ENCODE measurements at places on chromosomes 16 and 17.
A peak's percentile ranks its signal among the peaks of the same experiment; 100 is the strongest.

DNA sequence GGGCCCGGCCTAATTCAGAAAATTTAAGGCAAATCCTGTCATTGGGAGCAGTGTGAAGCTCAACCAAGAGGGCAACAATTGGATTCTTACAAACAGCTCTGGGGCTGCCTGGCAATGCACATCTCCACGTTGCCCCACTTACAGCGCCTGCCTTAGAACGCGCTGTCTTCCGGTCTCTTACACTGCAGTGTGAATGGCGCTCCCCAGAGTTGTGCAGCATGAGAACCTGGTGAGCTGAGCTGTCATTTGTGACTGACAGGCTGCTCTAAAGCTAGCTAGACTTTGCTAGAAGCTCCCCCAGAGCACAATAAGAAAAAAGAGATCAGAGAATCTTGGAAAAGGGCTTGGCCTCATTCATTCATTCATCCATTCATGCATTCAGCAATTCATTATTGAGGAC is 64.5 kb upstream of the PLCG2 start:
- no peak for DNase-seq

DNA sequence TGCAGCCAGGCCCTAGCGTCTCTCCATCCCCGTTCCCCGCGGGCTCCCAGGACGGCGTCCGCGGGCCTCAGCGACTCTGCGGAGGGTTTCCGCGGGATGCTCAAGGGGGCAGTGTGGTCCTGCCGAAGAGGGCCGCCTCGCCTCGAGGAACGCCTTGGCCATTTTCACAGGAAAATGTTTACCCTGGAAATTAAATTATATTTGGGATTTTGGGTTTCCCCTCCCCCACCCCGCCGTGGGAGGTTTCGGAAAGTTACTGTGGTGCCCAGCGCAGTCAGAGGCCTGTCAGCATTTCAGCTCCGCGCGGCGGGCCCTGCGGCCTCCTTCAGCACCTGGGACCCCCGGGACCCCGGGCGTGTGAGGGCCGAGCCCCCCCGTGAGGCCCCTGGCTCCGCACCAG is 94.5 kb downstream of the PCTP start:
- DNase-seq = peak; percentile 14

DNA sequence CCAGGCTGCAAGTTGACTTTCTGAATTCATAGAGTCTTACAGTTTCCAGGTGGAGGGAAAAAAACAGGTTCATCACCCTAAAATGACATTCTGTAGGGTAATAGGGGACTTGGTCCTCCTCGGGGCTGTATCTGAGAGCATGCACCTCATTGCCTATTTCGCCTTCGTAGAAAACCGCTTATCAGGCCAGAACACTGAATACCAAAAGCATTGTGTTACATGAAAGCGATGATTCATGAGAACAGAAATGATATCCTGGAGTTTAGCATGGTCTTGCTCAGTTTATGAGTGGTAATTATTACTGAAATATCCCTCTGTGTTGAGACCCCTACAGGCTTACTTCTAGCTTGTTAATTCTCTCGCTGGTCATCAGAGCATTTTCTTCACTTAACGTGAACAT is 61.4 kb upstream of the ARHGAP44 start:
- no peak for DNase-seq

DNA sequence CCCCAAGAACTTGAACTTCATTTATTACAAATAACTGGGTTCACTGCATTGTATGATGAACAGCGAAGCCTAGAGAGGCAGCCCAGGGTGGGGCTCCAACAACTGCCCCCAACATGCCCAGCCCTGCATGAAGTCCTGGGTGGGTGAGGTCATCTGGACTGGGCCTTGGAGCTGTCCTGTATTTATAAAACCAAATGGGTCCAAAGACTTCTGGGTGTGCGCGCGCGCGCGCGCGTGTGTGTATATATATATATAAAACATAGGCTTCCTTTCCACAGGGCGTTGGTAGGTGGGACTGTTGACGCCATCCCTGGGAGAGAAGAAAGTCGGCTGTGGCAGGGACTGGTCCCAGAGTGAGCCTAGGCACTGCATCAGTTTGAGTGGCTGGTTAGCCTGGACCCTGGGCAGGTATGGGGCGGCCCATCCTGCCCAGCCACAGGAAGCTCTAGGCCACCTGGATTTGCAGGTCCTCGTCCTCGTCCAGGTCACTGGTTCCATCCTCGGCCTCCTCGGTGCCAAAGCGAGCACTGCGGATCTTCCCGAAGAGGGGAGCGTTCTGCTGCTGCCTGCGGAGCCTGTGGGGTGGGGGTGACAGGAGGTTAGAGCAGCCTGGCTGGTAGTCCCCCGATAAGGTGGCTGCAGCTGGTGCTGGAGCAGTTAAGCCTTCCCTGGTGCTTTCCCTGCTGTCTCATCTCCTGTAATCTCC is 23.9 kb downstream of the CCDC102A start:
- DNase-seq = no peak

DNA sequence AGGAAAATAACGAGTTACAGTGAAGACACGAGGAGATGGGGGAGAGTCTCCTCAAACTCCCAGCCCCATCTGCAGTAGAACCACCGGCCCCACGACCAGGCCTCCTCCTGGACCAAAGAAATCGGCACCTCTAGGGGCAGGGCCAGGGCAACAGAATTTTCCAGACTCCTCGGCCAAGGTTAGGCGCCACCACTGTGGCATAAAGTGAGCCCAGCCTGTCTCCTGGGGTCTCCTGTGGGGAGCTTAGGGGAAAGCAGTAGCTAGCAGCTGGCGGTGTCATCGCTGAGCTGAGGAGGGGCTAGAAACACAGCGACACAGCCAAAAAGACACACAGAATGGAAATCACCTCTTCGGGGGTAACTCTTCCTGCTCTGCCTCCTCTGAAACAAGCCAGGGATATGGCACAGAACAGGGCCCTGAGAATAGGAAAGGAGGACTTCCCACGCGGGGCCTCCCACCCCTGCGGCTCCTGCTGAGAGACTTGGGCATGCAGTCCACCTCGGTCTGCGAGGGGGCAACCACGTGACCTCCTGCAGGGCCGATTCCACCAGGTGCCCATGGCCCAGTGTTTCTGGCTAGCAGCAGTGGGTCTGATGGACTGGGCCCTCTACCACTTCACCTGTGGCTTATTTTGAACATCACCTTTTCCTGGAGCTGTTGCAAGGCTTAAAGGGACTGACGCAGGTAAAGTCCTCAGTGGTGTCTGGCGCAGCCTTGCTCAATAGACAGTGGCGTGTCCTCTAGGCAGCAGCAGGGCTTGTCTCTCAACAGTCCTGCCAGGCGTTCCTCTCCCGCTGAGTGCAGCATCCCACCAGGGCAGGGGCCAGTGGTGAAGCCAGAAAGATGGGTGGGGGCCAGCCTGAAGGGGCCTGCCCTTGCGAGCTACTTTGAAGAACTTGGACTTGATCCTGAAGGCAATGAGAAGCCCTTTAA is 6.7 kb upstream of the GINS2 start:
- DNase-seq = no peak

GRCh38 chr17:81298325-81298990 is 3.4 kb upstream of the SLC38A10 start:
- DNase-seq = no peak

- no peak for DNase-seq
Observed at GRCh38 chr17:33927732-33928133, 327.4 kb upstream of the CCL2 start.

DNA sequence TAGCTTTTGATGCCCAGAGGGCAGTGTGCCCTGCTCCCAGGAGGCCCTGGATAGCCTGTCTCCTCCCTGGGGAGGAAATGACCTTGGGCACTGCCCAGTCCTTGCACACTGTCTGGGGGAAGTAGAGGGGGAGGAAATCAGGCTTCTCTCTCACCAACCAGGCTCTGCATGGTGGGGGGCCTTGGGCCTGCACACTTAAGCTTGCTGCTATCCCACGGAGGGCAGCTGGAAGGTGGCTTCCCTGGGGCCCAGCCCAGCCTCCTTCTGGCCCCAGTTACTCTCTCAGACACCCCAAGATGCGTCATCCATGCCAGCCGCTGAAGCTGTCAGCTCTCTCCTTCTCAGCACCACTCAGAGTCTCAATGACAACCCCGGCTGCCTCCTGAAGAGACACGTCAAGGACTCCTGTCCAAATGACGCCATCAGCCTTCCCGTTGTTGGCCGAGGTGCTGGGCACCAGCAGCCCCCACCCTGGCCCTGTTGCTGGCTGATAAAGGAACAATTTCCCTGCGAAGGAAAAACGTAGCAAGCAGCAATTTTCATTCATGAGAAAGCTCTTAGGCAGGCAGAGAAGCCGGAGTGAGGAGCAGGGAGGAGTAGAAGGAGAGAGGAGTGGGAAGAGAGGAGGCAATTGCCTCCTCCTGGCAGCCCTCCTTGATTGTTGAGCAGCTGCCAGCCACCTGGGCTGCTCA is 95.5 kb downstream of the SDK2 start:
- no peak for DNase-seq

- no peak for DNase-seq
Observed at GRCh38 chr17:82299452-82299851, 18.0 kb downstream of the CD7 start.

GRCh38 chr16:68284847-68285246 is 20.5 kb downstream of the SLC7A6 start:
- DNase-seq = no peak

- DNase-seq = peak; percentile 29
Observed at GRCh38 chr17:5832886-5833285, 237.3 kb upstream of the WSCD1 start.

DNA sequence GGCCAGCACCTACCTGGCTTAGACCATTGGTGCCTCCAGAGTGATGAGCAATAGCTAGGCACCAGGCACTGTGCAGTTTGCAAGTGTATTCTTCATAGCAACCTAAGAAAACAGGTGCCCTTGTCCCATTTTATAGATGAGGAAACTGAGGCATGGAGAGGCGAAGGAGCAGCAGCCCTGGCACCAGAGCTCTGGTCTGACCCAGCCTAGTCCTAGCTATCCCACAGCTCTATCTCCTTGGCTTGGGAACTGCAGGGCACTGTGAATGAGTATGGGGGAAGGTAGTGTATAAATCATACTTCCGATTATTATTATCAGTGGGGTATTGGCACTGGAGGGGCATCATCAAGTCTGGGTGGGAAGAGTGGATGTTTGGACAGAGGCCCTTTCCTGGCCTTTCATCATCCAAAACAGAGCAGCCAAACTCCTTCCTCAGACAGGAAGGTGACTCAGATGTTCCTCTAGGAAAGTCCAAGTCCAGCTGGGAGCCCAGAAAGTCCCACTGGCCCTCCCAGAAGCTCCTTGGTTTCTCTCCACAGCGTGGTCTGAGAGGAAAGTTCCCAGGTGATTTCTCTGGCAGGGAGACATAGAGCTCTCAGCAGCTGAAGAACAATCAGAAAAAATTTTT is 32.0 kb upstream of the PLLP start:
- peak; percentile 81 for DNase-seq

DNA sequence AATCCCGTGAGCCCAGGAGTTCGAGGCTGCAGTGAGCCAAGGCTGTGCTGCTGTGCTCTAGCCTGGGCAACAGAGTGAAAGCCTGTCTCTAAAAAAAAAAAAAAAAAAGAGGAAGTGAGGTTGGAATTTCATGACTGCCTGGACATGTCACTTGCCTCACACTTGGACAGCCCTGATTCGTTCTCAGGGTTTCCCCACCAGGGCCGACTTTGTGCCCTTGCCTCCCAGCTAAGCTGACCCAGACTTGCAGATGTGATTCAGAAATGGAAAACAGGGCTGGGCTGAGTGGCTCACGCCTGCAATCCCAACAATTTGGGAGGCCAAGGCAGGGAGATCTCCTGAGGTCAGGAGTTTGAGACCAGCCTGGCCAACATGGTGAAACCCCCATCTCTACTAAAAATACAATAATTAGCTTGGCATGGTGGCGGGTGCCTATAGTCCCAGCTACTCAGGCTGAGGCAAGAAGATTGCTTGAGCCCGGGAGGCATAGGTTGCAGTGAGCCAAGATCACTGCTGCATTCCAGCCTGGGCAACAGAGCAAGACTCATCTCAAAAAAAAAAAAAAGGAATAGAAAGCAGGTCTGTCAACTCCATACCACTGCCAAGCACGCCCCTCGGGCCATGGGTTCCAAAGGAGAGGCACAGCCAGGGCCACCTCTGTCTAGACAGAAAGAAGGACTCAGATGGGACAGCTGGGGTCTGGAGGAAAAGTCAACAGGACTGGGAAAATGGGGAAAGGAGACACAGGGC is 46.9 kb downstream of the SOCS1 start:
- DNase-seq = no peak

- no peak for DNase-seq
Observed at GRCh38 chr16:68272507-68273209, 8.3 kb downstream of the SLC7A6 start.

DNA sequence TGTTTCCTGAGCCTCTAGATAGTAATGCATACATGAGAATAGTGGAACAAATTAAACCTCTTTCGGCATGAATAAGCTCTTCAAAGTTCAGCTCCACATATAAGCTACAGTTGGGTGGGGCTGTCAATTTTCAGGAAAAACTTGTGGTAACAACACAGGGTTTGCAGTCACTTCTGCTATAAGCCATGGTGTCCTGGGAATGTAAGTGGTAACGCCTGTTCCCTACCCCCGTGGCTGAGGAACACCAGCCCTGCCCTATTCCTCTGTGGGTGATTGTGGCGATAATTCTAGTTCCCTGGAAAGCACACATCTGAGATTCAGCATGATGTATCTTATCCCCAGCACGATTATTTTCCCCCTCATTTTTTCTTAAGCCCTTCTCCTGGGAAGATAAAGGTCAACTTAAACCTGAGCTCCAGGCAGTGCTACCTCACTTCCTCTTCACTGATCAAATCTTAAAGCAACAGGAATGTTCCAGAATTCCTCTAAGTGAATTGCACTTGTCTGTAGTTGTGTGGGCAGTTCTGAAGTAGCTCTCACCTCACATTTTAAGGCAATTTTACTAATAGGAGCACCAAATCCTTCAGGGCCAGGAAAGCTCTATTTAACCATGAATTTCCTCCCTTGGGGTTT is 500.7 kb upstream of the HSBP1 start:
- DNase-seq = no peak

All from AG09319 (cell line).